Activated CD8-positive, alpha-beta memory T cell treated with anti-CD3 and anti-CD28 coated beads for 48 hours (primary cell): ENCODE measurements at places on chromosomes 12 and 14.

GRCh38 chr12:47017901-47018475, 61.4 kb upstream of the PCED1B start:
- DNase-seq, result no peak

- no peak for DNase-seq
Observed at GRCh38 chr14:88937706-88938105, 113.3 kb downstream of the TTC8 start.

- no peak for DNase-seq
Observed at GRCh38 chr14:68649476-68650189, 143.2 kb downstream of the ZFP36L1 start.

- no peak for DNase-seq
Observed at GRCh38 chr12:131242741-131243496, 289.2 kb downstream of the ADGRD1 start.

- no peak for DNase-seq
Observed at GRCh38 chr14:66143387-66144112, 342.6 kb upstream of the CCDC196 start.

GRCh38 chr14:72532686-72533454, 361.0 kb downstream of the DPF3 start:
- no peak for DNase-seq

DNA sequence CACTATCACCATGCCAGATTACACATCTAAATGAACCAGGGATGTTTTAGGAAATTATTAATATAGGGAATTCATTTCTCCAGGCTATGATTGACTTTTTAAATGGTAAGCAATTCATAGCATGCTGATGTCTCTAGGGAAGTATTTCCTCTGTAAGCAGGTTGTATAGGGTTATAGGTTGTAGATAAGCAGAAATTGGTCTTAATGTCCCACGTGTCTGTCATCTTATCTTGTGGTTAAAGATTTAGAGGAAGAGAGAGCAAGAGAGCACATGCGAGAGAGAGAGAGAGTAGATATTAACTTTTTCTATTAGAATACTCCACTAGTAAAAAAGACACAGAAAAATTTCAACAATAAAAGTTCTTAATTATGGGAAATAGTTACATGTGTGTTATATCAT, 32.6 kb downstream of the TRHDE start:
- DNase-seq, result no peak

DNA sequence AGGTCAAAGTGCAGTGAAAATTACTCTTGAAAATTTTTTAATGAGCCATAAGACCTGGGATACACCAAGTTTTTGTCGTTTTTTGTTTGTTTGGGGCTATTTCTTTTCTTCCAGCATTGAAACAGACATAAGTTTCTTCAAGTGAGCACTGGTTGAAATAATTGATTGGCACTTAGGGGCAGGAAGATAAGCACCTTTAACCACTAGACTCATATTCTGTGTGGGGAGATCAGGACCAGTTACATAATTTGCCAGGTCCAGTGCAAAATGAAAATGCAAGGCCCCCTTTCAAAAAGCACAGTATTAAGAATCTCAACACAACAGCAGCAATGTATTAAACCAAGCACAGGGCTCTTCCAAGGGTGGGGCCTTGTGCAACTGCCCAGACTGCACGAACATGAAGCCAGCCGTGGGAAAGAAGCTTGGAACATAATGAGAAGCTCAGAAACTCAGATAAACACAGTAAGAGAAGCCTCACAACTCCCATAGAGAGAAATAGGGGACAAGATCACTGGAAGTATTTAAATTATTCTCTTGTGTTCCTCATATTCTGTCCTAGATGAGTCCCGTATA, 3.2 kb upstream of the TCP11L2 start:
- no peak for DNase-seq

GRCh38 chr12:101920906-101921305, 43.5 kb downstream of the DRAM1 start:
- no peak for DNase-seq

DNA sequence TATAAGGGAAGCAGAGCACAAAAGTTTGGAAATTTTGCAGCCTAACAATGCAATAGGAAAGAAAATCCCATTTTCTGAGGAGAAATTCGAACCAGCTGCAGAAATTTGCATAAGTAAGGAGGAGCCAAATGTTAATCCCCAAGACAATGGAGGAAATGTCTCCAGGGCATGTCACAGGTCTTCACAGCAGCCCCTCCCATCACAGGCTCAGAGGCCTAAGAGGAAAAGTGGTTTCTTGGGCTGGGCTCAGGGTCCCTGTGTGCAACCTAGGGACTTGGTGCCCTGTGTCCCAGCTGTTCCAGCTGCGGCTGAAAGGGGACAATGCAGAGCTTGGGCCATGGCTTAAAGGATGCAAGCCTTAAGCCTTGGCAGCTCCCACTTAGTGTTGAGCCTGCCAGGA, 190.0 kb downstream of the MDGA2 start:
- no peak for DNase-seq

GRCh38 chr12:70267550-70267949, 24.3 kb downstream of the CNOT2 start:
- DNase-seq, result no peak

- DNase-seq, result no peak
Observed at GRCh38 chr12:57744194-57744776, 554 bp upstream of the TSPAN31 start.

- DNase-seq, result no peak
Observed at GRCh38 chr14:90781344-90781761, 34.9 kb downstream of the TTC7B start.

DNA sequence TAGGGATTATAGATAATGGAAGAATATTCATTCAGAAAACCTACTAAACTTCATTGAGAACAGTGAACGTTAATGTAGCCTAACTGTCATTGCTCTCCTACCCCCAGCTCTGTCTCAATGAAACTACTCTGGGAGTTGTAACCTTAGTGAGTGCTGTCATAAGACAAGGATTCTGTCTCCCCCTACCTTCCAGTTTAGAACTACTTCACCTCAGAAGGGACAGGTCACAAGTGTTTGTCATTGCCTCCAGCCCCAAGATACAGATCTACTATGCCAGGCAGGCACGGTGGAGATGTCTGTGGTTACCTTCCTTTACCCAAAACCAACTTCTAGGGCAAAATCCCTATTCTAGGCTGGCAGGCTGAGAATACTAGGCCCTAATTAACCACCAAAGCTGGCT, 833.1 kb upstream of the SEL1L start:
- no peak for DNase-seq

DNA sequence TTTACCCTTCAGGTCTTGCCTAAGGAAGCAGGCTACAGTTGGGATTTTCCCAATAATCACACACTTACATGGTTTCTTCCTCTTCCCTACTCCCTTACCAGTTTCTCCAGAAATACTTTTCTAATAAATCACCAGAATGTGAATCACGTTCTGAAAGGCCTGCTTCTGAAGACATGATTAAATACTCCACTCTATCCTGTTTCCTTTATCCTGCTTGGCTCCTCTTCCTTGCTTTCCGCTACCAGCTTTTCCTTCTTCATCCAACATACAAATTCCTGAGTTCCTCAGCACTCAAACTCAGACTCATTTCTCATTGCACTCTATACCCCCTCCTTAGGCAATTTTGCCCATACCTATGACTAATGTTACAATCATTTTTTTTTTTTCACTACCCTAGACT, 118.3 kb downstream of the MGAT4C start:
- no peak for DNase-seq

- peak; percentile 84 for DNase-seq
Observed at GRCh38 chr14:95515596-95516552, 576 bp downstream of the SYNE3 start.

DNA sequence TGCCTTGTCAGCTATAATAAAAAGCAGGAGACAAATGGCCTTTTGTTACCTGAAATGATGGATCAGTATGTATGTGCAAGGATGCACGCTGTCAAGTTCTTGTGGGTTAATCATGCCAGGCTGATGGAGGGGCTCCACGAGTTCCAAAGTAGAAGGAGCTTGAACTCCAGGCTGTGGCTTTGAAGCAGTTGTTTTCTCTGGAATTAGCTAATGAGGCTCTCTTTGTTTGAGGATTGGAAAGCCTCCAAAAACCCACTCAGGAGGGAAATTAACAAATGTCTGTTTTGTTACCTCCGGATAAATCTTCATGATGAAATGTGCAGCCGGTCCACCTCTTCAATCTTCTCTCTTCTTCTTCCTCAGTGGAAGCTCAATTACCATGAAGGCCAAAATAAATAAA, 605.5 kb downstream of the DIO2 start:
- no peak for DNase-seq

DNA sequence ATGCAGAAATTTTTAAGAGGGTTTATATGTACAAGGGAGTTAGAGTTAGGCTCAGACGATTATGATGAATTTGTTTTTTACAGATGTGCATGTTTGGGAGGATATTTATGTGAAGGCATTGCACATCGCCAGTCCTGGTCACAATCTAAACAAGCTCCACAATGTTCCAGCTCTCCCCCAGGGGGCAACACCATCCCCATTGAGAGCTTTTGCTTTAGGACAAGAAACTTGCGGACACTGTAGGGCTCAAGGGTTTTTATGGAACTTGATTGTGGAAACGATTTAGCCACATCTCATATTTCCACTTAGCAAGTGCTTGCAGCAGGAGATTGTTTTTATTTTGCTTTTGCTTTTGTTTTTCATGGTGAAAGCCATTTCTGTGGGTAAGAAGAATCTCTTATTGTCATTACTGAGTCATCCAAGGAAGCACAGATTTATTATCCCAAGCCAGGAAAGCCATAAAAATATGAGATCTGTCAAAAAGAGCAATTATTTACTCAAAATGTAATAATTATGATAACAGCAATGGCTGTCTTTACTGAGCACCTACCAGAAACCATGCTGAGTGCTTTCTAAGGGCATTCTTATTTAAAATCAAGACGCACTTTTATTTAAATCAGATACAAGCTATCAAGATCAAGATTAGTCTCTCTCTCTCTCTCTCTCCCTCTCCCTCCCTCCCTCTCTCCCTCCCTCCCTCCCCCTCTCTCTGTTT, 276.7 kb upstream of the SRRM4 start:
- DNase-seq, result no peak

DNA sequence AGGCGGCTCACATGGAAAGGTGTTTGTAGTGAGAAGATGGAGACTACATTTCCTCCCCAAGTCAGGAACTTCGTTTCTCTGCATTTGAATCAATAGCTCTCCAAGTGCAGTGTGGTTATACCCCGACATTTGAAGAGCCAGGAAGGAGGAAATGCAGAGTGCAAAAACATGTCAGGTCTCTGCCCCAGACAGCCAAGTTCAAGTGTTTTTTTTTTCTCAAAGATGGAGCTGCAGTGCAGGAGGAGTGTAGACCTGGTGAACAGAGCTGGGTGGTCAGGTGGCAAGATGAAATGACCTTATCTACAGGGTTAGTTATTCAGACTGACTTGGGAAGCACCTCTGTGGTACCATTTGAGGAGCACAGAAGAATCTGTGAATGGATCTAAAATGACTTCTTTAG, 21.3 kb downstream of the MLXIP start:
- DNase-seq, result no peak

DNA sequence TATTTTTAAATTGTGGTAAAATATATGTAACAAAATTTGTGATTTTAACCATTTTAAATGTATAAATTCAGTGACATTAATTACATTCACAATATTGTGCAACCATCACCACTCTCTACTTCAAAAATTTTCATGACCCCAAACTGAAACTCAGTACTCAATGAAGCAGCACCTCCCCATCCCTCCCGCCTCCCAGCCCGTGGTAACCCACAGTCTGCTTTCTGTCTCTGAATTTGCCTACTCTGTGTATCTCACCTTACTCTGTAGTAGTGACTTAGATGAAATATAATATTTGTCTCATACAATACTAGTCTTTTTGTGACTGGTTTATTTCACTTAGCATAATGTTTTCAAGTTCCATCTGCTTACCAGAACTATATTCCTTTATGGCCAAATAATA, 36.2 kb downstream of the EML1 start:
- no peak for DNase-seq

DNA sequence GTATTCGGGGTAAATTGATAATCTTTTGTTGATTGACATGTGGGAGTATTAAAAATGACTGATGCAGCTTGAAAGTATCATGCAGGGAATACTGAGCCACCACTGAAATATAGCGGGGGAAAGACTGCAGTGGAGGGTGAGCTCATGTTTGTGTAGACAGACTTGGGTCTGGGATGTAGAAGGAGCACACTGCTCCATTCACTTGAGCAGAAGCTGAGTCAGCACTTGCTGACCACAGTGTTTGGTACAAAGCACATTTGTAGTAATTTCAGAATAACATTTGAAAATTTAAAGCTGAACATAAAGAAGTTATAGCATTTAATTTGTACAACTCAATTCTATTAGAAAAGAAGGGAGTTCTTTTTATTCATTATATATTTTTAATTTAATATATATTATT, 304.3 kb upstream of the PRICKLE1 start:
- DNase-seq, result no peak

DNA sequence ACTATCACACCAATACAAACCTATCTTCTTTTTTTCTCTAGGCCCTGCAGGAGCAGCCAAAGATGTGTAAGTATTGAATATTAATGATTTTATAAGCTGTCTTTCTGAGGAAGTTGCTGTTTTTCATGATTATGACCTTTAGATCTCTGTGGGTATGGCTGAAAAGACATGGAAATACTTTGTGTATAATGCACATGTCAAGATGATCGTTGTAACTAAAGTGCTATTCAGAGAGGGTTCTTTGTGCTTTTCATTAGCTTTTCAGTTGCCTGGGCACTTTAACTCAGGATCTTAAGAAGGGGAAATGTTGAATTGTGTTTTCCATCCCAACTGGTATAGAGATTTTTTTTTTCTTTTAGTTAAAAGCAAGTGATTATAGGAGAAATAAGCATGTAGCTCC, 18.1 kb downstream of the C12orf75 start:
- DNase-seq, result no peak

- DNase-seq, result no peak
Observed at GRCh38 chr14:83096092-83096491, 1562.4 kb upstream of the SEL1L start.

- DNase-seq, result no peak
Observed at GRCh38 chr12:108234158-108234557, 105.0 kb downstream of the CMKLR1 start.

DNA sequence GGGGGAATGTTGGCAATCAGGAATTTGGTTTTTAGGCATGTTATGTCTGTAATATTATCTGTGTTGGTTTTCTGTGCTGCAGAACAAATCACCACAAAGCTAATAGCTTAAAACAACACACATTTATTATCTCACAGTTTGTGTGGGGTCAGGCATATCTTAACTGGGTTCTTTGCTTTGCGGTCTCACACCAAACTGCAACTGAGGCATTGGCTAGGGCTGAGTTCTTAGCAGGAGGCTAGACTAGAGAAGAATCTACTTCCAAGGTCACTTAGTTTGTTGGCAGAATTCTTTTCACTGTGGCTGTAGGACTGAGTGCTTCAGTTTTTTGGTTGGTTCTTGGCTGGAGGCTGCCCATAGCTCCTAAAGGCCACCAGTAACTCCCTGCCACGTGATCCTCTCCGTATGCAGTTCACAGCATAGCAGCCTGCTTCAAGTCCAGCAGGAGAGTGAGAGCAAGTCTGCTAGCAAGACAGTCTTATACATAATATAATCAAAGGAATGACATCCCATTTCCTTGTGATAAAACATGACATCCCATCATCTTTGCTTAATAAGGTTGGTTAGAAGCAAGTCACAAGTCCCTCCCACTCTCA, 21.6 kb downstream of the ATF1 start:
- no peak for DNase-seq
